ENCODE measurements at places on chromosomes 12 and 14.

GRCh38 chr12:41277100-41277945, 89.2 kb downstream of the PDZRN4 start:
- DNase-seq, result peak; percentile 35

DNA sequence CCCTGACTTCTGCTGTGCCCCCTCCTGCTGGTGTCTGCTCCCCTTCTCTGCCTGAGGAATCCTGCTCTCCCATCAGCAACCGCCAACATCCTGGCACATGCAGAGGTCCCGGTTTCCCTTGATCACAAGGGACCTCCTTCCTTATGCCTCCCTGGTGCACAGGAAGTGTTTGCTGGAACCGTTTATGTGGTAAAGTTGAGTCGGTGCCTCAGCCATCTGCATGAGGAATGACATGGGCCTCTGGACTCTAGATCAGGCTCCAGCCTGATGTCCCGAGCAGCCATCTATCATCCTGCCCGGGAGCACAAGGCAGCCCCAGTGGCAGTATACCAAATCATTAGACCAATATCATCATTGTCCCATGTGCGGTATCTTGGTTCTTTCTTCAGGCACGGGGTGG, 90.4 kb downstream of the BORCS5 start:
- no peak for DNase-seq

GRCh38 chr14:43901911-43902673, 605.0 kb downstream of the FSCB start:
- DNase-seq, result no peak

DNA sequence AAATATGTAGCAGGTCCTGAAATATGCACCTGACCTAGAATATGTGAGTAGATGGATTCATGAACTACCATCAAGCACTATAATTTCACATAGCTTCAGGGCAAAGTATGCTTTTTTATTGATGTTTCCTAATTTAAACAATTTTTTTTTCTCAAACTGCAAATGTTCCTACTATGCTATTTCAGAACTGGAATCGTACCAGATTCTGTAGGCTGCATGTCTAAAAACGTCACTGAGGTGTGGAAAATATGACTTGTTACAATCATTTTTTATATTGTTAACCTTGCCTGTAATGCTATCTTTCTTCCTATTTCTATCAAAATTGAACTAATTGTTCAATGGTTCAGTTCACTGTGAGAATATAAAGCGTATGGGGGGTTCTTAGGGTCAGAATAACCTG, 78.0 kb upstream of the RERGL start:
- no peak for DNase-seq

DNA sequence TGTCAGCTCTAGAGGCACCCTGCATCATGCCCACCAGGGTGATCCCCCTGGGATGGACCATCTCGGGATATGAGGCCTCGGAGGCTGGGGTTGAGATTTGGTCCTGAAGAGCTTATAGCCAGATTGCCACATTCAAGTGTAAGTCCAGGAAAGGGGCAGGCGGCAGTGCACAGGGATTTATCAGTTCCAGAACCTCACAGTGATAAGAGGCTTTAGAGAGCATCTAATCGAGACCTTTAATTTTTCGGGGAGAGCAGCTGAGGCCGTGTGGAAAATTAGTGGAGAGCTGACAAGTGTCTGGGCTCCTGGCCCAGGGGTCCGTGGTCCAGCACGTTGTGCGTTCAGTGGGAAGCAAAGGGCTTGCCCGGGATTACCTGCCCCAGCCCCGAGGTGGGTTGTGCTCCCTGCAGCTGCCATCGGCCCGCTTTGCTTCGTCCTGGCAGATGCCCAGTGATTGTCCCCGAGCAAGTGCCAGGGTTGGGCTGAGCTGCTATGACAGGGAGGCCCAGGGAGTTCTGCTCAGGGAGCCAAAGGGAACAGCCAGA, 52.1 kb downstream of the C14orf132 start:
- no peak for DNase-seq

DNA sequence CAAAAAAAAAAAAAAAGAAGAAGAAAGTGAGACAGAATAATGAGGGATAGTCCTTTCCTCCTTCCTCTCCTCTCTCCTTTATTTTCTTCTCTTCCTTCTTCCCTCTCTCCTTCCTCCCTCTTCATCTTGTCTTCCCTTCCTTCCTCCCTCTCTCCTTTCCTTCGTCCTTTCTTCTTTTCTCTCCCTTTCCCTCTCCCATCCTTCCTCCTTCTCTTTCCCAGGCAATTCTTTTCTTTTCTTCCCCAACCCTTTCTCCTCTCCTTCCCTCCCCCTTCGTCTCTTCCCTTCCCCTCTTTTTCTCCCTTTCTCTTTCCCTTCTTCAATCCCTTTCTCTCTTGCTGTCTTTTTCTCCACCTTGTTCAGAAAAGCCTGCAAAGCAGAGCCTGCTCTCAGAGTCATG, 3.6 kb upstream of the CHST11 start:
- DNase-seq, result no peak

DNA sequence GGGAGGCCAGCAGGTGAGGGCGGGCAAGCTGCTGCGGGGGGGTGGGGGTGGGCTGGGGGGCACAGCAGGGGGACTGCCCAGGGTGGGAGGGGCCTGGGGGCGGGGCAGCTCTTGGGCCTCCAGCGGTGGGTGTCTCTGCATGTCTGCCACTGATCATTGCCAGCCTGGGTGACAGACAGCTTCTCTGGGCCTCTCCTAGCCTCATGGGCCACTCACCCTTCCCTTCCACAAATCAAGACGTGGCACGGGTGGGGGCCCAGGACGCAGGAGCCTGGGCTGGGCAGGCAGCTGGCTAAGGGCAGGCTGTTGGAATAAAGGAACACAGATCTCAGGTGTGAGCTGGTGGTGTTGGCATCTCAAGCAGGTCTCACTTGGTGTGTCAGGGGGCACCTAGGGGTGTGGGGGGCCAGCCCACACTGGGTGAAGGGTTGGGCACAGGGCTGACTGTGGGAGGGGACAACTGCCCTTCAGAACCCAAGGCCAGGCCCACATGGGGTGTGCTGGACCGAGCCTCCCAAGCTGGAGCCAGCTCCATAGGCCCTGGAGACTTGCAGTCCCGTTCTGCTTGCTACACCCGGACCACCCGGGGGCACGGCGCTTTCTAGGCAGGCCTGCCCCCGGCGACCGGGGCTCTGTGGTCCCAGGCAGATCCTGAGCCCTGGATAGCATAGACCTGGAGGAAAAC, 3.0 kb downstream of the TEDC1 start:
- DNase-seq, result no peak

GRCh38 chr14:49549881-49550280, 36.3 kb downstream of the RPS29 start:
- no peak for DNase-seq

DNA sequence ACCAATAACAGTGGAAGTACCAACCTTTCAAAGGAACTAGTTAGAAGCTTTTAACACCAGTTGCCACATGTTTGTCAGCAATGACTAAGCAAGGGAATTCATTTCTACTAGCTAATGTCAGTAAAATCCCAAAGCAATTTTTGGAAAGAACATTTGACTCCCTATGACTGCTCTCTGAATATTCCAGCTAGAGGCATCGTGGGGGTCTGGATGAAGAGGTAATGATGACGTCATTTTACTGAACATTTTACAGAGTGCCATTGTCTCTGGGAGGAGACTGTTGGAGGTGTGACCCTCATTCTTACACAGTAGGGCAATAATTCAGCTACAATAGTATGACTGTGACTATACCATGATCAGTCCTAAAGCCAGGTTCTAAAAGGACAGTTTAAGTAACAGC, 204.8 kb downstream of the ITPR2 start:
- DNase-seq, result no peak

DNA sequence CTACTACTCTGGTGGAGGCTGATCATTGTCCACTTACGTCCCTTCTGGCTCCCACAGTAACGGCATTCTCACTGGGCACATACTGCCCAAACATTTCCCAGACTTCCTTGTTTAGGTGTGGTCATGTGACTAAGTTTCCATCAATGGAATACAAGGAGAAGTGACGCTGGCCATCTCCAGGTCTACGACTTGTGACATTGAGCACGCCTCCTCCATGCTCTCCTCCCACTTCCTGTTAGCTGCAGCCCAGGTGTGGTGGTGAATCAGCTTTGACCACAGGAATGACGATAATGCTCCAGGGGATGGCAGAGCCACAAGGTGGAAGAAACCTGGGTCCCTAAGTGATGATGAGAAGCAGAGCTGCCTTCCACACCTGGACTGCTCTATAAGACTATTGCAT, 6.0 kb upstream of the SLC24A4 start:
- DNase-seq, result no peak

- DNase-seq, result no peak
Measured at GRCh38 chr12:2372178-2372577, 319.4 kb downstream of the CACNA1C start.

DNA sequence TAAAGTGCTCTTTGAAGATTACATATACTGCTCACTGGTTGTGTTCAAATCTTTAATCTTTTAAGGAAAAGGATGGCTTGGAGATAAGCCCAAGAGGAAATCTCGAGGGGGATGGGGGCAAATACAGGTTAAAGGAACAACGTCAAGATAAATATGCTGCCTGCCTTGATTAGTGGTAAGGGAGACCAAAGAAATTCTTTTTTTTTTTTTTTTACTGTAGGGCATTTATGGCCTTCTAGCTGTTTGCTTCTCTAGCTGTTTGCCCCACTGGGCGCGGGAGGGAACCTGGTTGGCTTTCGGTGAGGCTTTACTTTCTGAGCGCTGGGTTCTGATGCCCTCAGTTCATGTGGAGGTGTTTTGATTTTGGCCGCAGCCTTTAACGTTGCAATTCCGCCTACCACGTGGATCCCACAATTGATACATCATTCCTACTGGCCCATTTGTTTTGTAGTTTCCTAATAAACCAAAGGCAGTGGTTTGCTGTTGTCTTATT, 5.7 kb downstream of the CCND2 start:
- DNase-seq, result no peak

DNA sequence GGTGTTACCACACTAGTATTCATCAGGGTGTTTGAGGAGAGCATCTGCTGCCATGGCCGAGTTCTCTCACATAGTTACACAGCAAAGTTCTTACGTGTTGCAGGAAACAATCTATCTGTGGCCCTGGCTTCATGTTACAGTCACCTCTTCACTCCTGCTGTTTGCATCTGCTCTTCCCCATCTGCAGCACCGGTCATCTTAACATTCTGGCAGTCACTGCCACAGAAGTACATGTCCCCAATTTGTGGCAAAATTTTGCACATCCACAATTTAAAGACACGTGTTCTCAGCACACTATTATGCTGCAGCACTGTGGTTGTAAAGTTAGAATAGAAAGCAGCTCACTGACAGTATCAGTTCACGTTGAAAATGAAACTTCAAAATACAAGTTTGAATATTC, 23.2 kb downstream of the MAPK1IP1L start:
- no peak for DNase-seq

- DNase-seq, result peak; percentile 56
Measured at GRCh38 chr14:80996049-80996901, 40.9 kb downstream of the TSHR start.

DNA sequence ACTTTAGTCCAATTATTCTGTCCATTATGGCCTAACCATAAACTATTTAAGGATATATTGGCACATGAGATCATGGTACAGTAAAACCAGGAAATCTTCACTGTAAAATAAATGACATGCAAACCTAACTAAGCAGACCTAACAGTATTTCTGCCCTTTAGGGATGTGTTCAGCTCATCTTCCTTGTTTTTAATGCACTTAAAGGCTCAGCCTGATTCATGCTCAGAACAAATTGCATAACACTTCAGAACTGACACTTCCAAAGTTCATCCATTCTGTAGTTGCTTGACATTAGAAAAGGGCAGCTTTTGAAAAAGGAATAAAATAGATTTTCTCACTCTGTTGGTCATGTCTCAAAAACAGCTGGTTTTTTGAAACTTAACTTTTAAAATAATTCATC, 708.5 kb downstream of the C12orf50 start:
- no peak for DNase-seq

GRCh38 chr12:90008277-90008676, 299.6 kb upstream of the ATP2B1 start:
- DNase-seq, result no peak

GRCh38 chr12:13130981-13131380, 27.5 kb upstream of the GSG1 start:
- DNase-seq, result no peak

DNA sequence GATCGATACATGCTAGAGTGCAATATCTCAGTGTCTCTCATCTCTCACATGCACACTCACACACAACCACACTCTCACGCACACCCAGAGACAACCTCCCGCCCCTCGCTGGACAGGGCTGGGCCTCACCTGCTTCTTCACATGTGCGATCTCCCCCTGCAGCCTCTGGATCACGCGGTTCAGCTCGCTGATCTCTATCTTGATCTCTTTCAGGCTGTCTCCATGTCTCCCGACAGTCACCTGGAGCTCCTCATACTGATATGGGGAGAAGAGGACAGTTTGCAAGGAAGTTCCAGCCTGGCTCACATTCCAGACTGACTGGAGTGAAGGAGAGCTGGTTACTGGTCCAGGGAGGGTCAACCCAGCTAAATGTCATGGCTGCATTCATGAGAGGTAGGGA, 4.4 kb downstream of the KRT2 start:
- DNase-seq, result no peak

GRCh38 chr12:122895320-122895703, 612 bp downstream of the VPS37B start:
- no peak for DNase-seq

DNA sequence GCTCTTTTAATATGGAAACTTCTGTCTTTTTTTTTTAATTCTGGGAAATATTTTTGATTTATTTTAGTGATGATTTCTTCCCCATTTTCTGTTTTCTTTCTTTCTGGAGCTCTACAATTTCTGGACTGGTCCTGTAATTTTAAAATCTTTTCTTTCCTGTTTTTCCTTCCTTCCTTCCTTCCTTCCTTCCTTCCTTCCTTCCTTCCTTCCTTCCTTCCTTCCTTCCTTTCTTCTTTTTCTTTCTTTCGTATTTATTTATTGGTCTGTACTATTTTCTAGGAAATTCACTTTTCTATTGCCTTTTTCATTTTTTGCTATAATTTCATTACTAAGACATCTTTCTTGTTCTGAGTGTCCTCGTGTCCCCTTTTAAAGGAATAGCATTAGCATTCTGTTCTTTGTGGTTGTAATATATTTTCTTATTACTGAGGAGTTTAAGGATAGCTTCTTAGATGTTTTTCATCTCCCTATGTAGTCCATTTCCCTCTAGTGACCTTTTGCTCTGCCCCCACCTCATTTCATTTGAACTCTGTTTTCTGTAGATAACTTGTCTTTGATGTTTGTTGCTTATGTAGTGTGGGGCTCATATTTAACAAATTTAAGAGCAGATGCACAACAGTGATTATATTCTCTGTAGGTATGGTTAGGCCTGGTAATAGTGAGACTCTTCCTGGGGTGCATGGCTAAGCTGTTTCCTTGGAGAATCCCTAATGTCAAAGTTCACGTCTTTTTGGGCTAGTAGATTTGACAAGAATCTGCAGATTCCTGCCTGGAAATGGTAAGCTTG, 38.0 kb downstream of the TBC1D15 start:
- no peak for DNase-seq

- no peak for DNase-seq
Measured at GRCh38 chr12:115337693-115338543, 653.9 kb upstream of the TBX3 start.

GRCh38 chr14:88468406-88468805, 82.9 kb downstream of the SPATA7 start:
- no peak for DNase-seq

GRCh38 chr12:1851151-1851701, 30.9 kb downstream of the LRTM2 start:
- no peak for DNase-seq

GRCh38 chr12:34349673-34349961, 327.3 kb downstream of the ALG10 start:
- no peak for DNase-seq
